ENCODE measurements at places on chromosomes 4 and X.

GRCh38 chr4:4941751-4942150 lies 77.5 kb downstream of the CYTL1 start:
- H3K4me3 ChIP-seq: no peak overlapping the region
- H3K27ac ChIP-seq: no peak overlapping the region
- H3K4me1 ChIP-seq: no peaks in the 10 kb centered on the region
- peaks cover 4% of the 10 kb centered on the region for H3K27me3 ChIP-seq
- H3K36me3 ChIP-seq: no peaks in the 10 kb centered on the region

GRCh38 chrX:100928660-100929613 lies at the start of gene XKRX:
TSS of gene XKRX (minus strand) at chrX:100928917. CDS start at chrX:100928304, 613 bp downstream.
- no peaks in the 10 kb centered on the region for H3K27me3 ChIP-seq
- peak; percentile 31 for DNase-seq
- H3K27ac ChIP-seq: no peak within 1 kb of the TSS
- H3K36me3 ChIP-seq: no peaks in the 10 kb centered on the region
- peak within 1 kb of the TSS; percentile 50 for H3K4me3 ChIP-seq

DNA sequence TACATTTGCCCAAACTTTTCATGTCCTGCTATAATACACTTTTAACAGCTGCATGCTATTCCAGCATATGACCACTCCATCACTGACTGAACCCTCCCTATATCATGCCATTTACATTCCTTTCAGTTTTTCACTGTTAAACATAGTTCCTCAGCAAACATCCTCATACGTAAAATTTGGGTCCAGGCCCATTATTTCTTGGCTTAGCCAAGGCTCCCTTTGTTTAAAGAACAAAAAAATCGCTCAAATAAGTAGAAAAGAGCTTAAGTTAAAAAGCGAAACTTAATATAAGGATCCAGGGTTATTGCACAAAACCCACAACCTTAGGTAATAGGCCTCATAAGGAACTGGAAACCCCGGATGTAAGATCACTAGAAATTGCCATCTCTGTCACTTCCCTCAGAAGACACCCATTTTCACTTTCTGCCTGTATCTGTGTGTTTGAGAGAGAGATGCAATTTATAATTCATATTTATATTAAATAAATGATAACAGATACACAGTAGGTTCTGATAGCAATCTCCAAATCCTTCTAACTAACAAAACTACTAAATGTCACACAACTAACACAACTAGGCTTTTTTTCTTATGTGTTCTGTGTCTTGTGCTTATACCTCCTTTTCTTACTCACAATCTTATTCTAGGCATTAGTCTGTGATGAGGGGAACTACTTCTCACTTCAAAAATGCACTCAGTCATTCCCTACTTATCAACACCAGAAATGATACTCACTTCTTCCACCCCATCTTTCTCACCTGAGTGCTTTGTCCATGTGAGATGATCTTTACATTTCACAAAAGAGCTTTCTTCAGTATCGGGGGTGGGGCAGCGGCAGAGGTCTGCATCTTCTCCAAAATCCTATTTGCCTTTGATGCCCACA lies 59.9 kb upstream of the FAM241A start:
- no peaks in the 10 kb centered on the region for H3K4me1 ChIP-seq
- no peak overlapping the region for H3K4me3 ChIP-seq
- no peaks in the 10 kb centered on the region for H3K27me3 ChIP-seq

DNA sequence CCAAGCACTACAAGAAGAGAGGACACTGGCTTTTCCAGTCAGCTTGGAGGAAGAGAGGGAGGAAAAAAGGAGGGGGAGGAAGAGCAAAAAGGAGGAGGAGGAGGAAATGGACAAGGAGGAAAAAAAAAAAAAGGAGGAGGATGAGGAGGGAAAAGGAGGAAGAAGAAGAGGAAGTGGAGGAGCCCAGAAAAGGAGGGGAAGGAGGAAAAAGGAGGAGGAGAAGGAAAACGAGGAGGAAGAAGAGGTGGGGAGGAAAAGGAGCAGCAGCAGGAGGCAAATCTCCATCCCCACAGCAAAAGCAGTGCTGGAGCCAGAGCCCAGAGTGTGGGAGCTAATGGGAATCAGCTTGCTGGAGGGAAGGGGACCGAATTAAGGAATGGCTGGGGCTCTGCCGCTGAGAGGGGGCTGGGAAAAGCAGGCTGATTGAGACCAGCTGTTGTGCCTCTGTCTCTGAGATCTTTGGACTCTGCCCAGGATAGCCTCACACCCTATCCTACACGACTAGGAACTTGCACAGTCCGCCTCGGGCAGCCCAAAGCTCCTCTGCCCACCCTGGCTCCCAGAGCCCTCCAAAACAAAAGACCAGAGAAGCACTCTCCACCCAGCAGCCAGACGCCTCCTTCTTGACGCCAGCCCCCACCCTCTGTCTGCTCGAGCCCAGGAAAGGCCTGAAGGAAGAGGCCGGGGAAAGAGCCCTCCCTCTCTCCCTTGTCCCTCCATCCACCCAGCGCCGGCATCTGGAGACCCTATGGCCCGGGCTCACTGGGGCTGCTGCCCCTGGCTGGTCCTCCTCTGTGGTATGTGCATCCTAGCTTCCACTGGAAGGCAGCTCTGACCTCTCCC lies at the start of gene XPNPEP2:
TSS of gene XPNPEP2 (plus strand) at position 514 of the 843 bp plus-strand sequence. CDS start at position 749, 235 bp downstream.
- H3K4me3 ChIP-seq: peak within 1 kb of the TSS; percentile 15
- no peaks in the 10 kb centered on the region for H3K36me3 ChIP-seq
- peaks cover 38% of the 10 kb centered on the region for H3K27me3 ChIP-seq
- H3K4me1 ChIP-seq: no peaks in the 10 kb centered on the region

GRCh38 chr4:2745981-2746806 lies 9.9 kb downstream of the TNIP2 start:
- H3K36me3 ChIP-seq: peaks cover 4% of the 10 kb centered on the region
- no peaks in the 10 kb centered on the region for H3K27me3 ChIP-seq
- H3K4me3 ChIP-seq: no peak overlapping the region
- H3K4me1 ChIP-seq: no peaks in the 10 kb centered on the region
- no peak for DNase-seq
- peak overlapping the region; percentile 61 for H3K27ac ChIP-seq

DNA sequence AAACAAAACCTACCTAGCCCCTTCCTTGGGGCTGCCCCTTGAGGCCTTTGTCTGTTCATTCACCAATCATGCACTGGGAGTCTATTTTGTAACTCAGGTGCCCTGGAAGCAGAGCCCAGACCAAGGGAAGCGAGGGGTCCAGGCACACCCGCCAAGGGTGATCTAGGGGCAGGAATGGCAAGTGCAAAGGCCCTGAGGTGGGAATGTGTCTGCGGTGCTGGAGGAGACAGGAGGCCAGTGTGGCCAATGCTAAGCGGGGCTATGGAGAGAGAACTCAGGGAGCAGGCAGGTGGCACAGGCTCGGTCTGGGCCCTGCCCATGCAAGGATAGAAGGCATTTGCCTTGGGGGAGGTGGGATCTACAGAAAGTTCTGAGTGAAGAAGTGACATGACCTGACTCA lies 3.5 kb upstream of the SH3BP2 start:
- no peaks in the 10 kb centered on the region for H3K27me3 ChIP-seq
- H3K27ac ChIP-seq: no peak overlapping the region
- DNase-seq: no peak
- H3K36me3 ChIP-seq: no peaks in the 10 kb centered on the region

- H3K4me1 ChIP-seq: no peaks in the 10 kb centered on the region
- no peak for DNase-seq
- H3K4me3 ChIP-seq: no peak overlapping the region
- no peaks in the 10 kb centered on the region for H3K36me3 ChIP-seq
Measured at GRCh38 chr4:54779476-54780148, 121.9 kb downstream of the KIT start.

DNA sequence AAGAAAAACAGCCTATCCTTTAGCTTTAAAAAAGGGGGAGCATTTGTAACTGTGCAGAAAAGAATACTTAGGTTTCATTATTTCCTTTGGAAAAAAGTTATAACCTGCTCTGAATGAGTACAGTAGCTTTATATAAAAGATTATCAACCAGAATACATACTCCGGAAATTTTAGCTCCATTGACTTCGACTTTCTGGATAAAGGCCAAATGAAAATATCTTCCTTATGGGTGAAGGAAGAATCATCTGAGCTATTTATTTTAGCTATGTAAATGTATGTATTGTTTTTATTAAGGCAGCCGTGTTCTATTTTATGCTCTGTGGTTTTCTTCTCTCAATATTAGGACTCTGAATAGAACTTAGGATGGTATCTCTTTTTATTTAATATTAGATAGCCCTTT lies 69.0 kb upstream of the ETNPPL start:
- H3K27me3 ChIP-seq: no peaks in the 10 kb centered on the region
- H3K27ac ChIP-seq: no peak overlapping the region
- H3K4me3 ChIP-seq: no peak overlapping the region
- H3K4me1 ChIP-seq: no peaks in the 10 kb centered on the region
- no peaks in the 10 kb centered on the region for H3K36me3 ChIP-seq

- no peak for DNase-seq
- H3K4me3 ChIP-seq: no peak overlapping the region
- no peaks in the 10 kb centered on the region for H3K4me1 ChIP-seq
- H3K27ac ChIP-seq: no peak overlapping the region
- H3K27me3 ChIP-seq: no peaks in the 10 kb centered on the region
Measured at GRCh38 chr4:26930964-26931363, 70.3 kb downstream of the STIM2 start.

- H3K27ac ChIP-seq: peak overlapping the region; percentile 73
- DNase-seq: no peak
- H3K4me1 ChIP-seq: no peaks in the 10 kb centered on the region
- peak overlapping the region; percentile 66 for H3K4me3 ChIP-seq
Measured at GRCh38 chr4:16896881-16897750, 1.3 kb downstream of the LDB2 start.

GRCh38 chr4:3263053-3263875 lies 14.3 kb downstream of the MSANTD1 start:
- H3K27ac ChIP-seq: no peak overlapping the region
- peak; percentile 15 for DNase-seq
- no peak overlapping the region for H3K4me3 ChIP-seq
- no peaks in the 10 kb centered on the region for H3K4me1 ChIP-seq

DNA sequence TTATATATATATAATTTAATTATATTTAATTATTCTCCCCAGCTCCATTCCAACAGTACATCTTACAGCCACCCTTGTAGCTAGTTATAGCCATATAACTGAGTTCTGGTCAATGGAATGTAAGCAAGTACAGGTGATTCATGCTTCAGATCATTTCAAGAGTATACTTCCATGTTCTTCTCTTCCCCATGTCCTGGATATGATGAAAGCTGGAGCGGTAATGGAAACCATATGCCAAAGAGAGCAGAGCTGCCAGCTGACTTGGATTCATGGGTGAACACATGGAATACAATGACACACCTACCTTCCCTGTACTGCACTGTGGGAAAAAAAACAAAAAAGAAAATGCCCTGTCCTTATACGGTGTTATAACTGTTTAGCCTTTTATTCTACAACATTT lies 17.5 kb upstream of the CORIN start:
- no peaks in the 10 kb centered on the region for H3K36me3 ChIP-seq
- no peak overlapping the region for H3K4me3 ChIP-seq
- H3K4me1 ChIP-seq: no peaks in the 10 kb centered on the region
- no peak overlapping the region for H3K27ac ChIP-seq
- no peaks in the 10 kb centered on the region for H3K27me3 ChIP-seq

DNA sequence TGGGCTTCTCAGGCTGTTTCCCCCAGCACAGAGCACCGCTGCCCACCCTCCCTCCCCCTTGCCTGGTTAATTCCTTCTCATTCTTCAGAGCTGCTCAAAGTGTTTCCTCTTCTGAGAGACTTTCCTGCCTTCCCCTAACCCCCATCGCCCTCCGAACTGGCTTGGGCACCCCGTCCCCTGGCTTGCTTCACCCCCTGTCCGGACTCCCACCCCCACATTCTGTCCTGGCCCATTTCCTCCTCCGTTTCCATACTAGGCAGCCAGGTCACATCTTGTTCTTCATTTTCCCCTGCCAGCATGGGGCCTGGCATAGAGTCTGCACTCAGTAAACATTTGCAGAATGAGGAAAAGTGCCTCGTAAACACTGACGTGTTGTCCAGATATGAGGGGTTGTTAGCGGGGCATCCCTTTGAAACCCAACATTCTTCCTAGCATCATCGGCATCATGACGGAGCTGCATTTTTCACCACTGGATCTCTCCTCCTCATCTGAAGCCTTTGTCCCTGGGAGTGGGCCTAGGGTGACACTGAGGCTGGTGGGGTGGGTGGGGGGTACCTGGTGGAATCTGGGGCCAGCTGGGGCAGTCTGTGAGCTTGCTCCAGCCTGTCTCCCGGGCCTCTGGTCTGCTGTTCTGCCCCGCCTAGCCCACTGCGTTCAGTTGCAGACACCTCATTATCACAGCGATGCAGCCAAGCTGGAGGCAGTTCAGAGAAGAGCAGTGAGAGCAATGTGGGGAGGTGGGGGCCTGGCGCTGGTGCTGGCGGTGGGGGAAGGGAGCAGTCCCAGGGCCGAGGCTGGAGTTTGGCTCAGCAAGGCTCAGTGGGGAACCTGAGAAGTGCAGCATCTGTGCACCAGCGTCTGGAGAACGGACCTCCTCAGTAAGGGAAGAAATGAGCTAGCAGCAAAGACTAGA lies 149.4 kb upstream of the PJA1 start:
- no peaks in the 10 kb centered on the region for H3K4me1 ChIP-seq
- H3K4me3 ChIP-seq: no peak overlapping the region
- no peak overlapping the region for H3K27ac ChIP-seq
- H3K36me3 ChIP-seq: no peaks in the 10 kb centered on the region

- H3K27ac ChIP-seq: no peak overlapping the region
- DNase-seq: no peak
- no peak overlapping the region for H3K4me3 ChIP-seq
- no peaks in the 10 kb centered on the region for H3K36me3 ChIP-seq
- no peaks in the 10 kb centered on the region for H3K4me1 ChIP-seq
- no peaks in the 10 kb centered on the region for H3K27me3 ChIP-seq
Measured at GRCh38 chr4:108662629-108663028, 12.2 kb downstream of the OSTC start.

DNA sequence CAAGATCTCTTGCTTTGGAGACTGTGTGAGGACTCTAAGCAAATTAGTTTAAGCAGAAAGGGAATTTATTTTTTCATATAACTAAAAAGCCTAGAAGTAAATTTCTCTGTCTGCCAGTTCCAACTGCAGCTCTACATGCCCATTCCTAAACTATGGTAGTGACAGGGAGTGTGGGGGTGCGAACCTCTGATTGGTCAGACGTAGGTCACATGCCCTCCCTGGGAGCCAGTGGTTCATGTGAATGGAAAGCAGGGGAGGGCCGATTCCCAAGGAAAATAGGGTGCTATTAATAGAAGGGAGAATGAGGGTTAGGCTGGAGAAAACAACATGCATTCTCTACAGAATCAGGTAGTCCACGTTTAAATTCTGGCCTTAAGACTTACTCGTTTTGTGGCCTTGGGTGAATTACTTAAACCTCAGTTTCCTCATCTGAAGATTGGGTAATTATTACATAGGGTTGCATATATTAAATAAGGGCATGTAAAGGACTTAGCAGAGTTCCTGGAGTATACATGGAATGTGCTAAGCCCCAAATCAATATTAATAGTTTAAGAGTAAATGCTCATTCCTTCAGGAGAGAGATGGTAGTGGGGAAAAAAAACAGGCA lies 7.2 kb downstream of the RAB33B start:
- no peak overlapping the region for H3K4me3 ChIP-seq
- H3K4me1 ChIP-seq: no peaks in the 10 kb centered on the region
- no peak for DNase-seq
- H3K27ac ChIP-seq: no peak overlapping the region

- no peak for DNase-seq
- no peak overlapping the region for H3K27ac ChIP-seq
- H3K4me3 ChIP-seq: no peak overlapping the region
- no peaks in the 10 kb centered on the region for H3K4me1 ChIP-seq
- H3K36me3 ChIP-seq: no peaks in the 10 kb centered on the region
Measured at GRCh38 chr4:20362148-20362547, 110.4 kb downstream of the SLIT2 start.

- H3K4me3 ChIP-seq: no peak overlapping the region
- no peaks in the 10 kb centered on the region for H3K27me3 ChIP-seq
- H3K36me3 ChIP-seq: no peaks in the 10 kb centered on the region
- H3K4me1 ChIP-seq: no peaks in the 10 kb centered on the region
- no peak overlapping the region for H3K27ac ChIP-seq
Measured at GRCh38 chrX:118499295-118499694, 3.7 kb downstream of the DOCK11 start.
